ENCODE measurements at places on chromosomes 2 and 18.

DNA sequence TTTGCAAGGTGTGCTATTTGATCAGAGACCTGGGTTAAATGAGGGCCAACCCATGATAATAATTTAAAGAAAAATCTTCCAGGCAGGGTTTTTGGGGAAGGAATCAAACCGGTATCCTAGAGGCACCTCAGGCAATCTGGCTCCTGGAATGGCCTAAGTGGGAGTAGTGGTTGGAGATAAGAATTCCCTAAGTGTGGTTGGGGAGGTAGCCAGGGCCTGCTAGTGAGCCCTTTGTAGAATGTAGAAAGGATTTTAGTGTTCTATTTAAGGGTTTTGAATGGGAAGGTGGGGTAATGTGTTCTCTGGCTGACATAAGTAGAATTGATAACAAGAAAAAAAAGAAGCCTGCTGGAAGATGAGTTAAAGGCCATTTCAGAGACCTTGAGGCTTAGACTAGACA, 422.2 kb downstream of the XIRP2 start:
- DNase-seq, result no peak

DNA sequence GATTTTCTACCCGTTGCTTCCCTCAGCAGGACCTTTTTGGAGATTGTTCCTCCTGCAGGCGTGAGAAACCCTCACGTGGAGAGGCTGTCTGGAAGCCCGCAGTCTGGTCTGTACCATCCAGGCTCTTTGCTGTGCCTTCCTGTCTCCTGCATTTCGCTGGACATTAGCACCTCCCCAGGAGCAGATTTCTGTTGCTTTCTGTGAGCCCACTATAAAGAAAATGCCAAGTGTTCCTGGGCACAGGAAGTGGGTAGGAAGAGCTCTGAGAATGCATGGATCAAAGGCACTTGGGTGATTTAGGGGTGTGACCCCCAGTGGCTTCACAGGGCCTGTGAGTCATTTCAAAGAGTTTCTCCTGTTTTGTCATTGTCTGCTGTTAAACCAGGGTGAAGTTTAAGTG, 27.3 kb downstream of the SPTBN1 start:
- DNase-seq, result peak; percentile 58

- DNase-seq, result peak; percentile 61
Measured at GRCh38 chr2:102841107-102841840, 79.4 kb downstream of the TMEM182 start.

DNA sequence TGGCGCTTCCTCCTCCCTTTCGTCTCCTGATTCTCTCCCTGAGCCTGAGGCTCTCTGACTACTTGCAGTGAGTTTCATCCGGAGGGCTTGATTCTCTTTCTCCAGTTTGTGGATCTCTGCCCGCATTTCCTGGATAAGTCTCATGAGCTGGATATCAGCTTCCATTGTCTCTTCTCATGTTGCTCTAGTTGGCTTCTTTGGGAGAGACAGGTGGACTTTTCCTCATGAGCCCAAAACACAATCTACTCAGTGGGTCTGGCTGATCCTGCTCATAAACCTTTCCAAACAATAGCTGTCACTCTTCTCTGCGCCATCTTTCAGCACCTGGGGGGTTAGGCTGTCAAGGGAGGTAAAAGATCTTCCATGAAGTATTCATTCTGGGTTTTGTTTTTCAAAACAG, at the start of gene CCDC195:
Gene CCDC195 (minus strand): TSS at position 165 of the 400 bp plus-strand sequence. CDS start 0 bp downstream, at position 165.
- no peak for DNase-seq

DNA sequence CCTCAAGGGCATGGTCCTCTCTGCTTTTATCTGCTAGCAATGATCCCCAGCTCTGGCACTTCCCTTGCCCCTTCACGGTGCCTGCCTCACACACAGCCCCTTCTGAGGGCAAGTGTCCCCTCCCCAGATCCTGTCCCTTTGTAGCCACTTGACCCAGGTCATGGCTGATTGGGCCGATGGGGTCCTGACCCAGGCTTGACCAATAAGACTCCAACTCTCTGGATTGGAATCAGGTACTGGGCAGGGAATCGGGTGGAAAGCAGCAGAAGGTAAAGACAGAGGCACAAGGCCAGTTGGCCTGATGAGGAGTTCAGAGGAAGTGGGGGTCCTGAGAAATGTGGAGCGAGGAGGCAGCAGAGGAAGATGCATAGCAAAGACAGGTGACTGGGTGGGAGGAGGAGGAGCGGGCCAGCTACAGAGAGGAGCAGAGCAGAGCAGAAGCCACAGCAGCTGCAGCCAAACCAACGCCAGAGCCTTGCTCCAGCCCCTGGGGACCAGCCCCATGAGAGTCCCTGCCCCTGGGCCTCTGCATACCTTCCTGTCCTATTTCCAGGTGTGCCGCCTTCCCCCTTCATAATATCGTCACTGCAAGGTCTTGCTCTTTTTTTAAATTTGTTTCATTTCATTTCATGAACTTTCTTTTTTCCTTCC, 39.1 kb downstream of the CAPN13 start:
- no peak for DNase-seq

DNA sequence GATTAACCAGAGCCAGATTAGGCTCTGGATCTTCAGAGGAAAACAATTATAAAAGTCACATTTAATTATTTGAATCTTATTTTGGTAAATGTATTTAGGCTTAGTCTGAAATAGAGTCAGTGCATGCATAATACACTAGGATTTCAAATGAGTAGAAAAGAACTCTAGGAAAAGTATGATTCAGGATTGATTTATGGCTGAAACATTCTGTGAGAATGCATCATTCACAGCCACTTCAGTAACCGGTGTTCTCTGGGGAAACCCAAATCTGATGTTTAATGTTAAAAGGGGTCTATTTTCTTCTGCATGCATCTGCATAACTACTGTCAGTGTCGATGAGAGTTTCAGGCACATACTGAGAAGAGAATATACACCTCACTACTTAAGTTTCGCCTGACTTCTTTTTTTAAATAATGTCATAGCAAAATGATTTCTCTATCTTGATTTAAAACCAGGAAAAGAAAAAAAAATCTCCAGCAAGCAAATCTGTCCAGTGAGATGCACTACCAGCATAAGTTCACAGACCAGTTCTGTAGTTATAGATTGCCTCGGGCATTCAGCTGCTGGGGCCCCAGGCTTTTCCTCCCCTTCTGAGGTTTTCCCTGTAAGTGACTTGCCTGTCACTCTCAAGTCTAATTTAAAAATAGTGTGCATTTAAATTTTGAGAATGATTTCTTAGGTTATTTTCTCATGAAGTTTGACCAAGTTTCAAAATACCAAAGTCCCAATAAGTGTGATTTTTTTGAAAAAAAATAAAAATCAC, 501.5 kb downstream of the NR4A2 start:
- no peak for DNase-seq

DNA sequence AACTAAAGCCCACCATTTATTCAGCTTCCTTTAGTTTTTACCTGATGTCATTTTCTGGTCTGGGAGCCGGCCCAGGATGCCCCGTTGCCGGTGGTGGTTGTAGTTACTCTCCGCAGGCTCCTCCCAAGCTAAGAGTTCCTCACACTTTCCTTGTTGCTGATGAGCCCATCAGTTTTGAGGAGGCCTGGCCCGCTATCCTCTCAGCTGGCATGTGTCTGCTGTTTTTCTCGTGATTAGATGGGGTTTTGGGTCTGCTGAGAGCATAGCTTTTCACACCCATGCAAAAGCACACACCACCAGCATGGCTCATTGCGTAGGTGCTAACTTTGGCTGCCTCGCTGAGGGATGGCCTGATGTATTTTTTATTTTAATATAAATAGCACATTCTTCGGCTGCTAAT, 72.1 kb downstream of the PSMG2 start:
- no peak for DNase-seq

- peak; percentile 43 for DNase-seq
Measured at GRCh38 chr2:127721978-127722355, 20.7 kb downstream of the SFT2D3 start.

GRCh38 chr2:156867201-156867600, 390.3 kb upstream of the GALNT5 start:
- DNase-seq, result peak; percentile 7

- DNase-seq, result no peak
Measured at GRCh38 chr2:15383695-15384350, 177.3 kb downstream of the NBAS start.

- no peak for DNase-seq
Measured at GRCh38 chr2:26615336-26615859, 25.8 kb downstream of the CIB4 start.

GRCh38 chr2:160606341-160606740, 112.7 kb upstream of the RBMS1 start:
- peak; percentile 26 for DNase-seq

DNA sequence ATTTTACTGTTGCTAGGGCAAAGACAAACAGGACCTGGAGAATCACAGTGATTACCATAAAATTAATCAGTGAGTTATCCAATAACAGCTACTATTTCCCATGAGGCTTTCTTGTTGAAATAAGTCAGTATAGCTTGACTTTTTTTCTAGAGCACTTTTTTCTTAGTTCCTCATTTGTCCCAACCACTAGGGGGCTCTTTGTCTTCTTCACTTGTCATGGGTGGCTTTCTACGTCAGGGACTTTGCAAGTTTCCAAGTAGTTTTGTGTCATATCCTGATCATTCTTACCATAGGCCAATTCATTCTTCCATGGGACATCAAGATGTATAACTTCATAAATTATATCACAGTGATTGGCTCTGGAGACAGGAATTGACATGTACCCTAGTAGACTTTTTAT, 1019.6 kb upstream of the PIK3C3 start:
- peak; percentile 42 for DNase-seq

DNA sequence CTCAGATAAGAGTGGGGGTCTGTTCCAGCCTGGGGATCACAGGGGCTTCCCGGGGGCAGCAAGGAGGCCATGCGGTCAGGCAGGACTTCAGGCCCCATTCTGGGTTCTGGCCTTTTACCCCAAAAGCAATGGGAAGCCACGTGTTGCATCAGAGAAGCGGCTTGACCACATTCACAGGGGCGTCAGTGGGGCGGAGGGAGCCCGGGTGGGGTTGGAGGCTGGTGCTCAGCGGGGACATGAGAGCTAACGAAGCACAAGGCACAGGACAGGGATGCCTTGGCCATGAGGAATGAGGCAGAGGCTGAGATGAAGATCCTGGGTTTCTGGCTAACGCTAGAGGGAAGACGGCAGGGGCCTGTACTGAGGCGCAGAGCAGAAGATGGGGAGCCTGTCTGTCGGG, 6.1 kb downstream of the HJURP start:
- no peak for DNase-seq

GRCh38 chr2:152718909-152719645, 657 bp downstream of the ARL6IP6 start:
- peak; percentile 29 for DNase-seq

DNA sequence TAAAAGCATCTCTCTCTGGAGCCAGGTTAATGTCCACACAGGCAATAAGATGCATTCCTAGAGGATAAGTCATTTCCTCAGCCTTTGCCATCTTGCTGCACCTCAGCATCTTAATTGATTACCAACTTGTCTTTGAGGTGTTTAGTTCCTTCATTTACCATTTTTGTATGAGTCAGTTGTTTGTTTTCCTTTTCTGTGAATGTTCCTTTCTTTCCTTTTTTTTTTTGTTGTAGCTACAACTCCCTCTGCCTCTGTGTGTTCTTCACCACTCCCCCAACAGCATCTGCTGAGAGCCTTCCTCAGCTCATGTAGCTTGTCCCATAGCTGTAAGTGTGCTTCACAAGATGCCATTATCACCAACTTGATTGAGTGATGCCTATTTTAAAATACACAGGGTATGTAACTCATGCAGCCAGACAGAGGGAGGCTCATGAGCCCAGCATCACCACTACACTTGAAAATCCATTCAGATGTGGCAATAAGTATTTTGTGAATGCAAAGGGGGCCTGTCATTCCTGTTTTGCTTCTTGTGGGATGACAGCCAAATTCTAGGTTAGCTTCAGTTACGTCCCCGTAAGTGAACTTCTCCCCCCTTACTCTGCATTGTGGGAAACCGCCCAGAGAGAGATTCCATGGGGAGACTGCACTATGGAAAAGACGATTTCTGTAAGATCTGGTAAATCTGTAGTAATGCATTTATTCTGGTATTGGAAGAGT, 315.9 kb upstream of the ZEB2 start:
- DNase-seq, result peak; percentile 29

GRCh38 chr2:23767876-23768621, 158.9 kb downstream of the ATAD2B start:
- no peak for DNase-seq

DNA sequence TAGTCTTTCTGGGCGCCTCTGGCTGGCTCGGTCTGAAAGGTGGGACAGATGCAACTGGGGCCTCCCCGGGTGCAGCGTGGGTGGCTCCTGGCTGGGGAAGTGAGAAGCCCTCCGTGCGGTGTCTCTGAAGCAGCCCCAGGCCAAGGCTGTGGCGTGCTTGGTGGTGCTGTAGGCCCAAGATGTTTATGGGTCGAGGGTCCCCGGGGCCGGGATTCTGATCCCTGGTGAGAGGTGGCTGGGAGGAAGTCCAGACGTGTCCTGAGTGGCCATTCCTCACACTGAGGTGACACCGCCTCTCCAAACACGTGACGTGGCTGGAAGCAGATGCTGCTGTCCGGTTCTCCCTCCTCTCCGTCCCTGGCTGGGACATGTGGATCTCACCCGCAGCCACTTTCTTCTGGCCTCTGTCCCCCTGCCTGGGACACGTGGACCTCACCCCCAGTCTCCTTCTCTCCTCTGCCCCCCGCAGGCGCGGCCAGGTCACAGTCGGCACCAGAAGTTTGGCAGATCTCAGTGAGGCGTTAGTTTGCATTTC, 12.6 kb downstream of the RTP5 start:
- DNase-seq, result peak; percentile 11

GRCh38 chr2:233011702-233012131, 1.3 kb downstream of the NGEF start:
- no peak for DNase-seq

DNA sequence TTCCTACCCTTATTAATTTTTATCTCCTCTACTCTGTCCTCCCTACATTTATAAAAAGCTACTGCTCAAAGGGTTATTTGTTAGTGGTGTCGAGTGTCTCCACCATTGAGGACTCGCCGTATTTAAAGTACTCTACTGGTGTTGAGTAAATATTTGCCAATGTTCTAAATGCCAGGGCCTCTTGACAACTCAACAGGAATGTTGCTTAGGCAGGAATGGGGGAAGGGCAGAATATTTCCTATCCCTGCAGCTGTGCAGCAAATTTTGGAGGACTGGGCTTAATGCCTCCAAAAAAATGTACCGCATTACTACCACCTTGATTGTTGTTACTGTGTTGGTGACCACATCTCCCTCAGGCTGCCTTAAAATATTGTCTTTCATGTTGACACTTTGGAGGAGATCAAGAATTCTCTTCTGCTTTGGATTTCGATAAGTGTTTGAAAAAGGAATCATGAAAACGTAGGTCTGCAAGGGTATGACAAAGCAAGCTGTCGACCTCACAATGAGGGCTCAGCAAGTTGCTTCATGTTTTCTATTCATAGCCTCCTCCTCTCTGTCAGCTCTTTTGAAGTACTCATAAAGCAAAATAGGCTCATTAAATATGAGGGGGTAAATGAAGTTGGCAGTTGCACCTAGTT, 84.3 kb downstream of the EFEMP1 start:
- DNase-seq, result peak; percentile 47

DNA sequence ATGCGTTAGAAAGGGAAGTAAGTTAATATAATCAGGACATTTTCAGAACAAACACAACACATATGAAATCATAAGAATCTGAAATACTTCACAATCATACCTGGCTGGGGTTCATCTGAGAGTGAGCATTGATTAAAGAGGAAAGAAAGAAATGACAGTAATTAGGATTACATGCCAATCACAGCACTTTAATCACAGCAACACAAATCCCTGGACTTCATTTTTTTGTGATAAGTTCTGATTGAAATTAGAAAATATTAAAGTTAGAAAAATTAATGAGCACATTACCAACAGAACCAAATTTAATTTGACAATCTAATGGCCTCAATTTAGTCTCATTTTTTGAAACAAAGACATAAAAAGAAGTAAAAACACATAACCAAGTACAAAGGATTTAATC, 121.9 kb downstream of the LRP2 start:
- no peak for DNase-seq

GRCh38 chr2:42823744-42824453, 31.5 kb upstream of the HAAO start:
- DNase-seq, result no peak

All from iris pigment epithelial cell (primary cell).